HS-5 (cell line): ENCODE measurements at places on chromosomes 2 and 18.

DNA sequence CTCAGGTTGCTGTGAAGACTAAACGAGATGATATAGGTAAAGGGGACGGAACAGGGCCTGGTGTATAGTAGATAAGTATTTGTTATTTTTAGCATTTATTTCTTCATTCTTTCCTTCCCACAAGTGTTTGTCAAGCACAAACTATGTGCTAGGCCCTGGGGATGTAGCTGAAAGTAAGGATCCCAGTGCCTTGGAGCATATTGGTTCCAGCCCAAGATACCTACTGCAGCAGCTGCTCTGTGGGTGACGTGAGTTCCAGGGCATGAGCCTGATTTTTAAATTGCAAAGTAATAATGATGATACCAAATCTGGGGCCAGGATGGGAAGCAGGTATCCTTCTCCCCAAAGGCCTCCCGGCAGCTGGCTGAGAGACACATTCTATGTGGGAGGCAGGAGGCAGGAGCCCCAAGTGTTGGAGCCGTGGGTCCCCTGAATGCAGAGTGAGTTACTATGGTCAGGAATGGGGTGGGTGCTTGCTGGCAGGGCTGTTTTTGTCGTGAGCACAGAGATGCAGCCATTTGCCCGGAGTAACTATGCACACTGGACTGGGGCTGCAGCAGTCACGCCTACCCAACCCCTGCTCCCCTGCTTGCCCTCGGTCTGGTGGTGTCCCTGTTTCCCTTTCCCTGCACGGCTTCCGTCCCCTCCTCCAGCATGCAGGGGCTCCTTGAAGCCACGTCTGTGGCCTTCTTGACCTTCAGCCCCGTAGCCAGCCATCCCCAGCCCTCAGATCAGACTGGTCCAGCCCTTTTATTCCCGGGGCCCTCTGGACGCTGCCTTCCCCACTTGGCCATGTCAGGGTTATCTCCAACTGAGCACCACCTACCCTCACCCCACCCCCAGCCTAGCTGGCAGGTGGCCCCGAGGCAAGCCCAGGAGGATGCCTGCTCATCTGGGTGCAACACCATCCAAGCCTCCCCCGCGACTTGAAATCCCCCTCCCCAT lies 52.4 kb downstream of the INHBB start:
- DNase-seq: no peak

- no peak for DNase-seq
These were observed 8.9 kb downstream of the GTF3C2 start for GRCh38 chr2:27347641-27348040.

GRCh38 chr2:11056614-11057013 lies 98.7 kb upstream of the SLC66A3 start:
- peak; percentile 73 for DNase-seq

- DNase-seq: no peak
These were observed 55.8 kb downstream of the CTIF start for GRCh38 chr18:48594471-48595094.

- DNase-seq: no peak
These were observed 84.5 kb downstream of the DOCK10 start for GRCh38 chr2:224957540-224958461.

GRCh38 chr2:98910349-98911125 lies 25.5 kb downstream of the CRACDL start:
- DNase-seq: no peak

DNA sequence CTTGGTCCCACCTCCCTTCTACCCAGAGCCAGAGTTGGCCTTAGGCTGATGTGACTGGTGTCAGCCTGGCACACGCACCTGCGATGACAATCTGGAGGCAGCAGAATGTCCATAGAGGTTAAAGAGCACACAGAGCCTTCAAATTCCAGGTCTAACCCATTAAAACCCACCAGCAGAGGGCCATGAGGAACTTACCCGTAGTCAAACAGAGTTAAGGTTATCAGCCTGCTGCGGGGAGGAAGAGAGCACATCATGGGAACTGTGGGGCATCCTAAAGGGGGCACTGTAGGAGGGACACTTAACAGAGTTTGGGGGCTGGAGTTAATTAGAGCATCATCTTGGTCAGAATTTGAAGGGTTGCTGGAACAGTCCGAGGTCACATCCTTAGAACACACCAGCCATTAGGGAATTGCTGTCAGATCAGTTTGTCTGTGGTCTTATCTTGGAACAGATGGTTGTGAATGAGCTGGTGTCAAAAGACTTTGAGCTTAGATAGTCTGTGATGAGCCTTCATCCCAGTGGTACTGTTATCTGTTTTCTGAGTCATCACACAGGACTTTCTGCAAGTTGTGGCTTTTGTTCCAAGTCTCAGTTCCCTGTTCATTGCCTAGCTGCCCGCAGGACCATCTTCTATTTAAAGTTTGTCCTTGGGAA lies 248.6 kb downstream of the LOXHD1 start:
- no peak for DNase-seq

DNA sequence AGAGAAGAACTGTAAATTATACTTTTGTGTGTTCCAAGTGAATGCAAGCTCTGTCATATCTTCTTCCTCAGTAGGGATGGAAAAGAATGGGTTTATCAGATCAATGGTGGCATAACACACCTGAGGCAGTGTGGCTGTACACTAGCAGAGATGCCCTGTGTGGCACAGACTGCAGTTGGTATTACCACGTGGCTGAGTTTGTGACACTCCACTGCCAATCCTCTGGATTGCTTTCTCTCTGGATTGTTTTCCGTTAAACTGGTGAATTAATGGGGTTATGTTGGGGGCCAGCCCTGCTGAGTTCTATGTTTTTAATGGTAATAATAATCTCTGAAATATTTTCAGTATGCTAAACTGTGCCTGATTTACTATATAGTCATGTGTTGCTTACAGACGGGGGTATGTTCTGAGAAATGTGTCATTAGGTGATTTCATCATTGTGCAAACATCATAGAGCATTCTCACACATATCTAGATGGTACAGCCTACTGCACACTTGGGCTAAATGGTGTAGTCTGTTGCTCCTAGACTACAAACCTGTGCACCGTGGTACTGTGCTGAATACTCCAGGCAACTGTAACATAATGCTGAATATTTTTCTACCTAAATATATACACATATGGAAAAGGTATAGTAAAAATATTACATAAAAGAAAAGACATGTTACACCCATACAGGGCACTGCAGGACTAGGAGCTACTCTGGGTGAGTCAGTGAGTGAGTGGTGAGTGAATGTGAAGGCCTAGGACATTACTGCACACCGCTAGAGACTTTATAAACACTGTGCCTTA lies 84.7 kb upstream of the ST6GAL2 start:
- DNase-seq: peak; percentile 79

GRCh38 chr2:25479761-25480160 lies 138.0 kb upstream of the DNMT3A start:
- no peak for DNase-seq

DNA sequence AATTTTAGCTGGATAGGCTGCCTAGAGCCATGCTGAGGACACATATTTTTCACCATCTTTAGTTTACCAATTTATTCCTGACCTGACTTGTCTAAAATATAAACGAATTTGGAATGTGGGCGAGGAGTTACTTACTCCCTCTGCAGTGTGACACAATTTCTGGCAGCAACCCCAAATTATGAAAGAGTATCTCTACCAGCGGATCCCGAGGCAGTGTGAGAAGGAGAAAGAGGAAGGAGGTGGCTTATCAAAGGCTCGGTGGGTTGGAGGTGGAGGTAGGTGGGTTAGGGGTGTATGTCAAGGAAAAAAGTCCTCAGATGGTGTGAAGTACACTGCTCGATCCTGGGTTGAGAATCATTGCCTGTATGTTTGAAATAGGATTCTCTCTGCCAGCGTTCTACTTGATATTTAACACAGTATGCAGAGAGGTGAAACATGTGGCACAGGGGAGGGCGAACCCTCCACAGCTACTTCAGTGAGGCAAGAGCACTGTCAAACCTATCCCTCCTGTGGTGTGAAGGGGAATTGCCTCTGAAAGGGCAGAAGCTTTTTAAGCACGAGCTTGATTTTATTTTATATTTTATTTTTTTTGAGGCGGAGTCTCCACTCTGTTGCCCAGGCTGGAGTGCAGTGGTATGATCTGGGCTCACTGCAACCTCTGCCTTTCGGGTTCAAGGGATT lies 76.0 kb downstream of the RFTN2 start:
- no peak for DNase-seq

- DNase-seq: no peak
These were observed 114.3 kb downstream of the SPP2 start for GRCh38 chr2:234164493-234165413.

DNA sequence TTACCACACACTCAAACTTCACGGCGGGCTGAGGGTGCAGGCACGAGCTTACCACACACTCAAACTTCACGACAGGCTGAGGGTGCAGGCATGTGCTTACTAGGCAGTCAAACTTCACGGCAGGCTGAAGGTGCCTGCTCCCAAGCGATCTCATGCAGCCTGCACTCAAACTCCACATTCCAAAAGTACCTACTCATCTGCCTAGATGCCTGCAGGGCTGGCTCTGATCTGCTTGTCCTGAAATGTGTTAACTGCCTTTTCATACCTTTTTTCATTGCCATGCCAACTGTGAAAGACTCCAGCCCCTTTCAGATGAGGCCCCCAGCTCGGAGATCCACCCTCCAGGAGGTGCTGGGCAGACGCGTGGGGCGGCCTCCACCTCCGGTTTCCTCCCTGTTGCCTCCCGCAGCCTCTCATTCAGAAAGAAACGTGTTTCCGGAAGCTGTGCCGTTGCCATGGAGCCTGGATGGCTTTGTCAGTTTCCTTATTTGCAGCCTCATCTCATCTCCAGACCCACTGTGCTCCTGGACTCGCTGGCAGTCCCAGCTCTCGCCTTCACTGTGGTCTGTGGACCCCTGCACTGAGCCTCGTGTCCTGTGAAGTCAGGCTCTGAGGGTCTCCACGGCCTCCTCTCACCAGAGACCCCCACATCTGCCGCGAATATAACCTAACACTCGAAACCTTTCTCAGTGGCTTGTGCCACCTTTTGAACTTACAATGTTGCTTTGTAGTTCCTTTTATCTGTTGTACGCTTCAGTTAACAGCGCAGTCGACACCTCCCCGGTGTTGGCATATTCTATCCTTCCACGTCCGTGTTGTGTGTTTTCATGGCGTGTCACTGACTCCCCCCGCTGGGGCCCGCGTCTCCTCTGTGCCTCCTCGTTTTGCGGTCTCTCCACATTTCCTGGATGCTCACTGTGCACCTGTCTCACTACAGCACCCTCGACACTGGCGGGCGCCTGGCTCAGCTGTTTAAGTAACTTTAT lies 106.1 kb upstream of the ALKAL2 start:
- DNase-seq: no peak
